Activated gamma-delta T cell (primary cell): ENCODE measurements at places on chromosomes 13 and 19.

DNA sequence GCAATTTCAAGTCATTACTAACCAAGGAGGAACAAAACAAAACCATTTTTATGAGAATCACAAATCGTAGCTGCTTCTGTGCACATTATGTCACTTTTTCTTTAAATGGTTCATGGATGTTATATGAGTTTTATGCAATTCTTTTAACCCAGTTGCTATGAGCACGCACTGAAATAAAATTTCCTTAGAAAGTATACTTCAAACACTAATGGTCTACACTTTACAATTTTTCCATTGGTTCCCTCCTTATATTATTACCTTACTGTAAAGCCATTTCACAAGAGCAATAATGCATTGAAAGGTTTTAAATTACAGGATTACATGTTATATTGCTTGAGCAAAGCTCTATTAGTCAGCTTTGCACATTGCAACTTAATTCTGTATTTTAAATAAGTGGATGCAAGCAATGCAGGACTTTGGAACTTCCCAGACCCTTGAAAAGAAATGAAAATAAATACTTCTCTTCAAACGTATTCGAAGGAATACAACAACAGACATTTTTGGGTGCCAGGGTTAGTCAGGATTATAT lies 318.7 kb downstream of the PCDH9 start:
- no peak for DNase-seq

GRCh38 chr13:41941174-41941573 lies 19.7 kb downstream of the VWA8 start:
- no peak for DNase-seq

GRCh38 chr13:51912511-51913225 lies 50.9 kb downstream of the CCDC70 start:
- DNase-seq = no peak

- DNase-seq = no peak
Measured at GRCh38 chr19:8506402-8506957, 4.0 kb upstream of the PRAM1 start.

DNA sequence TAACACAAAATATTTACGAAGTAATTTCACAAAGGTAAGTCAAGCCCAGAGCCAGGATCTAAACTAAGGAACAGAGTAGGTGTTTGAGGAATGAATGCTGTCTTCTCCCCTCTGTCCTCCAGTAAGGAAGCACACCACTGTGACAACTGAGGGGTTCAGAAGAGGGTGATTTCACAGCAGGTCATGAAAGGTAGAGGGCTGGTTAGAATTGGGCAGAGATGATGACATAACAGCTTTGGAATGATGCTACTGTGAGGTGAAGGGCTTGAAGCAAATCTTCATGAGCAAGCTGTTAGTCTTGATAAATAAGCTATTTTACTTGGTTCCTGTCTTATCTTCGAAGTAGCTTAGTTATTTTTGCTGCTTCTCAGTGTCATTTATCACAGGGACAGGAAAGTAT lies 498.6 kb downstream of the FGF9 start:
- DNase-seq = no peak

DNA sequence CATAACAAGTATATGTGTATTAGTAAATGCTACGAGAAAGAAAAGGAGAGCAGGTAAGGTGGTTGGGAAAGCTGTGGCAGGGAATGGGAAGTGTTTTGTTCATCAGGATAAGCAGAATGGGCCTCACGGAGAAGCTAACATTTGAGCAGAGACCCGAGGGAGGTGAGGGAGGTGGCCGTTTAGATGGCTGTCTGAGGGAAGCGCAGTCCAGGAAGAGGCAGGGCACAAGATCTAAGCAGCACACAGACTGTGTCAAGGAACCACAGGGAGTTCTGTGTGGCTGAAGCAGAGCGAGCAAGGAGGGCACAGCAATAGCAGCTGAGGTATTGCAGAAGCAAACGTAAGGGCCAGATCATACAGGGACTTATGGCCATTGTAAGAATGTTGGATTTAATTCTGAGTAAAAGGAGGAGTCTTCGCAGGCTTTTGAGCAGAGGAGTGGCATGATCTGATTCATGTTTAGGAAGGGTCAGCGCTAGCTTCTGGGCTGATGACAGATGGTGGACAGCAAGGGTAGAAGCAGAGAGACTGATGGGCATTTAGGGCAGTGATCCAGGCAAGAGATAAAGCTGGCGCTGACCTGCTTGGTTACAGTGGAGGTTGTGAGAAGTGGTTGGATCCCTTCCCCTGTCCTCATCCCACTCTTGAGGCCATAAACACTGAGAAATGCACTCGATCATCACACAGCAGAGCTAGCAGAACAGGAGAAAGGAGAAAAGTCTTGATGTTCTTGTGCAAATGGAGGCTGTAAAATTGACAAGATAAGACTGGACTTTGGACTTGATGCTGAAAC lies 199.9 kb downstream of the LACC1 start:
- DNase-seq = no peak
